Hypothalamus (tissue), 51 donors: ENCODE measurements at places on chromosomes 2 and 18.

GRCh38 chr2:150211164-150211631, 276.3 kb downstream of the RND3 start:
- no peak for DNase-seq

GRCh38 chr18:8224576-8224975, 384.7 kb upstream of the RAB12 start:
- no peak for DNase-seq

- no peak for DNase-seq
Measured at GRCh38 chr2:233828546-233829192, 25.7 kb downstream of the HJURP start.

DNA sequence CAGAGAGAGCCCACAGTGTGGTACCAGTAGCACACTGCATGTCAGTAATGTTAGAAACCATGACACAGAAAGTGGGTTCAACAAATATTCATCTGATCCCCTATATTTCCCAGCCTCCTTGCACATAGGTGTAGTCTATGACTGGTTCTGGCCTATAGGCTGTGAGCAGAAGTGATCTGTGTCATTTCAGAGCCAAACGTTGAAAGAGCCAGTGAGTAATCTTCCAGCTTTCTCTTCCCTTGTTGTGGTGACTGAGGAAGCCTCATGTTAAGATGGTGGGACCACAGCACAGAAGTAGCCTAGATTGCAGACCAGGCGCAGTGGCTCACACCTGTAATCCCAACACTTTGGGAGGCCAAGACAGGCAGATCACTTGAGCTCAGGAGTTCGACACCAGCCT, 4.1 kb downstream of the TMEM237 start:
- no peak for DNase-seq

DNA sequence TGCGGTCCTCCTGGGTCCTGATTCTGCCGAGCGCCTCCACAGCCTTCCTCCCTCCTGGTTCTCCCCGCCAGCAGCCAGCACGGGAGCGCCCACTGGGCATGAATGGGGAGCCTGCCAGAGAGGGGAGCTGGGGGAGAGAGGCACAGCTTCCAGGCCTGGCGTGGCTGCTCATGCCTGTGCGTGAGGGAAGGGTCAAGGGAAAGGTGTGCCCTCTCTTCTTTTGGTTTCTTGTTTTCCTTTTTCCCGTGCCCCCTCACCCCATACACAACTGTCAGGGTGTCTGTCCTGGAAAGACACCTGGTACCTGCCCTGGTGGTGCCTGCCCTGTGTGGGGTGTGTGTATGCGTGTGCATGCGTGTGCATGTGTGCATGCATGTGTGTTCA, 4.7 kb upstream of the NEURL3 start:
- no peak for DNase-seq

- DNase-seq, result no peak
Measured at GRCh38 chr2:174784316-174784715, 20.0 kb upstream of the CHRNA1 start.

DNA sequence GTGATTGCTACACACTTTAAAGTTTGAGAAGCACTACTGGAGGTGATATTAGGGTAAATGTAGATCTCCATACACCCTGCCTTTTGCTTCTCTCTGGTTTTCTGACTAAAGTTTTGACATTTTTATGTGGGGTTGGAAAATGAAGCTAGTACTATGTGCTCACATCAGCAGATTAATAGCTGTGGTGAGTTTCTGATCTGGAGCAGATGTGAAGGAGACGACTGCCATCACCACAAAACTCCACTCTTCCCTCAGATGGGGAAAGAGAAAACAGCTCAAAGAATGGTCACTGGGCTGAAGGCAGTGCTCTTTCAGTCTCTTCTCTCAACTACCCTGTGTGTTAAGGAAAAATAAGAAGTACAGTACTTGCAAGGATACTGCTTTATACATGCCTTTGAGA, 37.2 kb downstream of the PLEKHA3 start:
- DNase-seq, result no peak
